ENCODE measurements at places on chromosomes 11 and 22. TPM values are rescaled to one million over a fixed set of nuclear protein-coding genes. Genes with fewer than 3 reads are reported as not detected.

The BTG4 gene
- not detected for total RNA-seq

GRCh38 chr11:114396916-114397315, 3.4 kb downstream of the C11orf71 start:
- no peak for DNase-seq

- no peak for DNase-seq
Observed at GRCh38 chr11:63574856-63575602, 11.8 kb upstream of the PLAAT2 start.

DNA sequence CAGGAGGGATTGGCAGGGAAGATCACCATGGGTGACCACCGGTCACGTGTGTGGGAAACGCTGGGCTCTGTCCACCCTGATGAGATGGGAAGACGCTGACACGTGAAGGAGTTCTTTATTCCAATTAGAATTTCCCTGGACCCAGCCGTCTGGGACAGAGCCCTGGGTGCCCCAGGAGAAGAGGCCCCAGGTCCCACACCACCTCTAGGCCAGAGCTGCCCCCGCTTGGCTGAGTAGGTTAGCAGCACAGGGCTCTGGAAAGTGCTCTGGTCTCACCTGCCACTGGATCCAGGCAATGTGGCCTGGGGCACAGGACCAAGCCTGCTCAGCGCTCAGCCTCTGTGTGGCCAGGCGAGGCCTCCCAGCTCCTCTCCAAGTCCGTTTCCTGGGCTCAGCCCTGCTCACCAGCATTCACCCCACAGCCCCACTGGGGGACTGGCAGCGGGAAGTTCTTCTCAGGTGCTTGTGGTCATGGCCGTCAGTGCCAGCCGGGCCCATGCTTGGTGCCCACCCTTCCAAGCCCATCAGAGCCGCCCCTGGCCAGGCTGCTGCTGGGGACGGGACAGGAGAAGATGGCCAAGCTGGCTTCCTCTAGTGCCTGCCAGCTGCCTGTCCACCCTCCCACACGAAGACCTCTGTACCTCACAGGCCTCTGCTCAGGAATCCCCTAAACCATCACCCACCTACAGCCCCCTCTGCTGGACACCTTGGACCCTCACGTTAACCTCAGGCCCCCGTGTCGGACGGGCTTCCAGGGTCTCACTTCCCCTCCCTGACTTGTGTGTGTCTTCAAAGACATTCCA, 62.5 kb upstream of the FGF3 start:
- no peak for DNase-seq

GRCh38 chr11:78564490-78565467, 9.9 kb downstream of the NARS2 start:
- no peak for DNase-seq

DNA sequence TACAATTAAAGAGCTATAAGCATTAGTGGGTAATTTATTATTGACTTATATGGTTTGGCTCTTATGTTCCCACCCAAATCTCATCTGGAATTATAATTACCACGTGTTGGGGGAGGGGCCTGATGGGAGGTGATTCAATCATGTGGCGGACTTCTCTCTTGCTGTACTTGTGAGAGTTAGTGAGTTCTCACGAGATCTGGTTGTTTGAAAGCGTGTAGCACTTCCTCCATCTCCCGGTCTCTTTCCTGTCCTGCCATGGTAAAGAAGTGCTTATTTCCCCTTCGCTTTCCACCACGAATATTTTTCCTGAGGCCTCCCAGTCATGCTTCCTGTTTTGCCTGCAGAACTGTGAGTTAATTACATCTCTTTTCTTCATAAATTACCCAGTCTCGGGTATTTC, 28.1 kb upstream of the CHORDC1 start:
- no peak for DNase-seq

The NXF1 gene
- total RNA-seq: 91.7 TPM

The OR8D1 gene
- not detected for total RNA-seq

DNA sequence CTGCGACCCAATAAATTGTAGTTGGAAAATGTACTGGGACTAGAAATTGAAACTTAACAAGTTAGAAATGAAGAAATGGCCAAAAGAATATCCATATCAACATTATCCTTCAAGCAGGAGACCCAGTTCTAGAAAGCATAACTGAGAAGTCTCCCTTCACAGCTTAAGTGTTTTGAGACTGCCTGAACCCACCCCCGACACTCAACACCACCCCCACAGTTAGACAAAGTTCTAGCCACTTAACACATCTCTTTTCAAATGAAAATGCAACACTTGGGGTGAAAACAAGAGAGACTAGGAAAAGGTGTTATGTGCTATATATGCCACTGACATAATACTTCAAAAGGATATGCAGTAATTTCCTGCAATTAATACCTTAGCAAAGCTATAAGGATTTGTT, 184.5 kb downstream of the SOX6 start:
- DNase-seq: no peak

DNA sequence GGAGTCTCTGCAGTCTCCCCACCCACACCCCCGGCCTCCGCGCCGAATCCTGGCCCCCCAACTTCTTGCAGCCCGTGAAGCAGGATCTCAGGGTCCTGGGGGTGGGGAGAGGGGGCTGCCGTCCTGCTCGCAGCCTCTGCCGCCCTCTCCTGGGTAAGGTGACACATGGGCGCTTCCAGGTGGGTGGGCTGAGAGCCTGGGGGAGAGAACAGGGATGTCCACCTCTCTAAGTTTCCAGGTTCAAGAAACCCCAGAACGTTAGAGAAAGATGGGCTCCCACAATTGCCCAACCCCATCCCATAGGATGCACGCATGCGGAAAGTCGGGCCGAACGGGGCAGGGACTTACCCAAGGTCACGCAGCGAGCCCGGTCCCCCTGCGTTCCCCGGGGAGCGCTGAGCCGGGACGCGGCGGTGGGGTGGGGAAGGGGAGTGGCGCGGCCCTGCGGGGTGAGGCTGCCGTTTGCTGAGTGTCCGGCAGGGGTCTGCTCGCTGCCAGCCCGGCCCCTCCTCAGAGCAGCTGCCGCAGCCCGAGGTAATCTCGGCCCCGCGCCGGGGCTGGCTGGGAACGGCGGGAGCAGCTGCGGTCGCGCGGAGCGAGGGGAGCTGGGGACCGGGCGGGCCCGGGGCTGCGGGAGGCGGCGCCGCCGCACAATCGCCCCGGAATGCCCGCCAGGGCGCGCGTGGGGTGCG, 705 bp upstream of the CAPN1 start:
- DNase-seq: peak; percentile 42

The CRYBA4 gene
- total RNA-seq: not detected

DNA sequence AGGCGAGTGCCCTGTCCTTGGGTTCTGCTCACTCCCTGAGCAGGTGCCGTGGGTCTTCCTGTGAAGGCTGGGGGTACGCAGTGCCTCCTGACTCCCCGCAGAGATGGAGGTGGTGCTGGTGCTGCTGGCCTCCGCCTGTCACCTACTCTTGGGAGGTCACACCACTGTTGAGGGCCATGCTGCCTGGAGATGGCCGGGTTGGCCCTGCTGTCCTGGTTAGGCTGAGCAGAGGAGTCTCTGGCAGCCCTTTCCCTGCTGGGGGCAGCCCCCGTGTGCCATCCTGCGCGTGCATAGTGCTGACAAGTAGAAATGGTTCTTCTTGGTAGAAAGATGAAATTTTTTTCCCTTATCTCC, 49.6 kb downstream of the MUC6 start:
- DNase-seq: no peak

DNA sequence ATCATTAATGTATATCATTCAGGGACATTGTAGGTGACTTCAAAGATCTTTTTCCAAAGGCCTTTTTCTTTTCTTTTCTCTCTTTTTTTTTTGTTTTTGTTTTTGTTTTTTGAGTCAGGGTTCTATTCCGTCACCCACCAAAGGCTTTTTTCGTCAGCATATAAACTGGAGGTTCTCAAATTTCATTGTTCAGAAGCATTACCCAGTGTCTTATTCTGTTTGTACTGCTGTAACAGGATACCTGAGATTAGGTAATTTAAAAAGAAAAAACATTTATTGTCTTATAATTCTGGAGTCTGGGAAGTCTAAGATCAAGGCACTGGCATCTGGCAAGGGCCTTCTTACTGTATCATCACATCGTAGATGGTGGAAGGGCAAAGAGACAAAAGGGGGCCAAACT, 6.4 kb upstream of the SYT9 start:
- no peak for DNase-seq

The OR4D5 gene
- not detected for total RNA-seq

The PKNOX2 gene
- total RNA-seq: not detected

The OR5B21 gene
- 1.1 TPM for total RNA-seq

DNA sequence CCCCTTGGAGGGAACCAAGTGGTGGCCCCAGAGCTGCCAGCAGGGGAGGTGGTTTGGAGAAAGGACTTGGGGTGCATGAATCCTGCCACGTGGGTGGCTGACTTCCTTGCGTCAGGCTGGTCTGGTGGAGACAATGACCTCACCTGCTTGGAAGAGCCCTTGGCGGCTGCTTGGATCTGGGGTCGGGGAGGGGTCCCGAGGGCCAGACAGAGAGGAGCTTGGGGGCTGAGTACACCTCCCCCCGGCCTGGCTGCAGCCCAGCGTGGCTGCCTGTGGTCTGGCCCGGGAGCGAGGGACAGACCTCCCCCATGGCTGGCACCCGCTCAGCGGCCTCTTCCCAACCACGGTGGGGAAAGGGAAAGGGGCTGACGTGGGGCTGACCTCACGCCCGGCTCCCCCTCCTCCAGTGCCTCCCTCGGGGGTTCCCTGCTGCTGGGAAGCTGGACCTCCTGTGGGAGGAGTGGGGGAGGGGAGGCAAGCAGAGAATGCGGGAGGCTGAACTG, 13.8 kb downstream of the LIF start:
- no peak for DNase-seq

DNA sequence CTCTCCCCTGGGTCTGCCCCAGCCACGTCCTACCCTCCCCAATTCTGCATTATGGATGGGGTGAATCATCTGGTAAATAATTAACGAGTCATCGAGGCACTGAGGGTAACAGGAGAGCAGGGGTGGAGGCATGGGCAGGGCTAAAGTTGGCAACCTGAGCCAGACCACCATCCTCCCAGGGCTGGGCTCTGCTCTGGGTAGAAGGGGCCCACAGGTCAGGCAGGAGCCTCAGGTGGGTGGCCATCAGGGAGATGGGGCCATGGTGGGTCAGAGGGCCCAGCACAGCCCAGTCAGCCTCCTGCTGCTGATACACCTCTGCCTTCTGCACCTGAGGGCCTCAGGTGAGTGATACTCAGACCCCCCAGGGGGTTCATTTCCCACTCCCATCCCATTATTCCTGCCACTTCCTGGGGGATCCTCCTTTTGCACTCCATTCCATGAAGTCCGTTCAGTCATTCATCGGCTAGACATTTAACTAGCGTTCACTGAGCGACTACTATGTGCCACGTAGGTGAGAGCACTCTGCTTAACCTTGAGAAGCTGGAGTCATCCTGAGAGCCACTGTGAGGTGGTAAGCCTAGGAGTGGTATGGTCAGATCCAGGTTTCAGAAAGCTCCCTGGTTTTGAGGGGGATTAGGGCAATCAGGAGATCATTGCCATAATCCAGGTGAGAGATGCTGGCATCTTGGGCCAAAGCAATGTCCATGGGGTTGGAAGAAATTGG, at the start of gene VSIG10L2:
Gene VSIG10L2, plus strand, starts transcription at position 248 of the 724 bp plus-strand sequence. Its CDS starts 12 bp downstream, at position 260.
- no peak for DNase-seq

- no peak for DNase-seq
Observed at GRCh38 chr11:27619763-27620335, 80.4 kb downstream of the BDNF start.

GRCh38 chr22:35577799-35578659, 37.4 kb downstream of the RASD2 start:
- no peak for DNase-seq

The SLC6A5 gene
- not detected for total RNA-seq

The TEX54 gene
- total RNA-seq: 0.89 TPM

The MICALL1 gene
- total RNA-seq: 30.1 TPM

GRCh38 chr11:125164422-125165110, at the start of gene PKNOX2:
TSS of gene PKNOX2 (plus strand) at chr11:125164751. CDS start at chr11:125351306, 186,555 bp downstream.
- peak; percentile 56 for DNase-seq

GRCh38 chr11:46216765-46217089, 60.7 kb upstream of the CREB3L1 start:
- DNase-seq: no peak

The TMEM191C gene
- 4.7 TPM for total RNA-seq
